ENCODE measurements at places on chromosomes 2 and 18. TPM values are rescaled to one million over a fixed set of nuclear protein-coding genes. Genes with fewer than 3 reads are reported as not detected.

DNA sequence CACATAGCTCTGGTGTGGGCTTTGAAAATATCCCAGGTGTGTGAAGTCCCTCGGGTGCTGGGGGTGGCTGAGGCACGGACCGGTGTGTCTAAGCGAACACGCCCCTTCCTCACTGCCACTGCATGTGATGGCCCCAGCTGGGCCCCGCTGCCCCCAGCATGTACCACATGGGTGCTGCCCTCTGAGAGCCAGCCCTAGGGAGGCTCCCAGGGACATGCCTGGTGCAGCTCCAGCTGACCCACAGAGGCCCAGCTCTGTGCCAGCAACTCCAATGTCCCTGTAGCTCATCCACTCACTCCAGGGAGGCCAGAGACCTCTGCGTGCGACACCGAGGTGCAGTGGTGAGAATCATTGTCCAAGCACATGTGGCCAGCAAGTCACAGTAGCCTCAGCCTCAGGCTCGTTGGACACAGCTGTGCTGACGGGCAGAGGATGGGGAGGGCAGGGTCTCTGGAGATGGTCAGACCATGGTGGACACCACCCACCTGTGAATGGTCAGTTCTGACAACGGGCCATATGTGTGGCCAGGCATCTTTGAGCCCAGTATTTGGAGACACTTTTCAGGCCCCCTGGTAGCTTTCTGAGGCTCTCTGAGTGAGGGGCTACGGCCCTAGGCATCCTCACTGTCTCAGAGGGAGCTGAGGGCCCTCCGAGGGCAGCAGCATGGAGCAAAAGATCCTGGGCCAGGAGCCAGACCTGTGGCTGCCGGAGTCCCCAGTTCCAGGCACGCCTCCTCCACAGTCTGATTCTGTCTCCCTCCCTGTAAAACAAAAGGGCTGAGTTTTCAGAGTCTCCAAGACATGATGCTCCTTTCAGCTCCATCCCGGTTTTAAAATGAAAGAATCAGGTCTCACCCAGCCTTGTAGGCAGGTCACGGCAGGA, 220.7 kb downstream of the NDUFA10 start:
- peaks cover 7% of the 10 kb centered on the region for H3K27me3 ChIP-seq
- H3K4me3 ChIP-seq, result no peak overlapping the region
- H3K27ac ChIP-seq, result no peak overlapping the region
- no peaks in the 10 kb centered on the region for H3K36me3 ChIP-seq
- H3K4me1 ChIP-seq, result no peaks in the 10 kb centered on the region
- no peak for DNase-seq

DNA sequence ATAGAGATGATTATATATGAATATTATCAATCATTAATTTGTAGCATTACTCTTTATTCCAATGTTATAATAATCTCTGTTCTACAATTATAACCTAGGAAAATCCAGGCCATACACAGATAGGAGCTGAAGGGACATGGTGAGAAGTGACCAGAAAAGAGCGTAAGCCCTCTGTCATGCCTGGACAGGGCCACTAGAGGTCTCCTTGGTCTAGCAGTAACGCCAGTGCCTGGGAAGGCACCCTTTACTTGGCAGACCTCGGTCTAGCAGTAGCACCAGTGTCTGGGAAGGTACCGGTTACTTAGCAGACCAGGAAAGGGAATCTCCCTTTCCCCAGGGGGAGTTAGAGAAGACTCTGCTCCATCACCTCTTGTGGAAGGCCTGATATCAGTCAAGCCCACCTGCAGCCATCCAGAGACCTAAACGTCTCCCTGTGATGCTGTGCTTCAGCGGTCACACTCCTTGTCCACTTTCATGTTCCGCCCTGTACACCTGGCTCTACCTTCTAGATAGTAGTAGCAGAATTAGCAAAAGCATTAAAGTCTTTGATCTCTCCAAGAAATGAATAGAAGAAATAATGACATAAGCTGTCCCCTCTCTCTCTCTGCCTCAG, 447.5 kb upstream of the FSIP2 start:
- no peaks in the 10 kb centered on the region for H3K4me1 ChIP-seq
- no peak overlapping the region for H3K4me3 ChIP-seq
- DNase-seq, result peak; percentile 40
- H3K36me3 ChIP-seq, result no peaks in the 10 kb centered on the region
- no peak overlapping the region for H3K27ac ChIP-seq
- no peaks in the 10 kb centered on the region for H3K27me3 ChIP-seq

DNA sequence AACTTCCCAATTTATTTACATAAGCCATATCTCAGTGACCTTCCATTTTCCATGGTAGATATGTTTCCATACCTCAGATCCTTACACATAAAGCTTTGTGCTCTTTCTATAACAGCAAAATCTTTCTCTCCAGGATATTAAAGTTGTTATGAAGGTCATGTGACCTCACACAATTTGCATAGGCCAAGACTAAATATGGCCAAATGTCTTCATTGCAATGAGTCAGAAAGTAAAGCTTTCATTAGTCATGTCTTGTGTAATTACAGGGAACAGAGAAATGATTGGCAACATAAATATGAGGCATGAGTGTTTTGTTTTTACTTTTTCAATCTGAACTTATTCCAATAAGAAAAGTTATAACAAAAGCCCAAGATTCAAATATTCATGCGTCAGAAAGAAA, 243.5 kb downstream of the ASXL3 start:
- H3K36me3 ChIP-seq, result no peaks in the 10 kb centered on the region
- DNase-seq, result no peak
- H3K4me1 ChIP-seq, result no peaks in the 10 kb centered on the region
- H3K27me3 ChIP-seq, result no peaks in the 10 kb centered on the region
- no peak overlapping the region for H3K4me3 ChIP-seq
- no peak overlapping the region for H3K27ac ChIP-seq

GRCh38 chr2:17136231-17136630, 382.0 kb downstream of the RAD51AP2 start:
- no peak for DNase-seq
- H3K36me3 ChIP-seq, result no peaks in the 10 kb centered on the region

The SLC9A4 gene
- 0.07 TPM for total RNA-seq
